ENCODE measurements at places on chromosomes 2 and 18.
A peak's percentile ranks its signal among the peaks of the same experiment; 100 is the strongest.

DNA sequence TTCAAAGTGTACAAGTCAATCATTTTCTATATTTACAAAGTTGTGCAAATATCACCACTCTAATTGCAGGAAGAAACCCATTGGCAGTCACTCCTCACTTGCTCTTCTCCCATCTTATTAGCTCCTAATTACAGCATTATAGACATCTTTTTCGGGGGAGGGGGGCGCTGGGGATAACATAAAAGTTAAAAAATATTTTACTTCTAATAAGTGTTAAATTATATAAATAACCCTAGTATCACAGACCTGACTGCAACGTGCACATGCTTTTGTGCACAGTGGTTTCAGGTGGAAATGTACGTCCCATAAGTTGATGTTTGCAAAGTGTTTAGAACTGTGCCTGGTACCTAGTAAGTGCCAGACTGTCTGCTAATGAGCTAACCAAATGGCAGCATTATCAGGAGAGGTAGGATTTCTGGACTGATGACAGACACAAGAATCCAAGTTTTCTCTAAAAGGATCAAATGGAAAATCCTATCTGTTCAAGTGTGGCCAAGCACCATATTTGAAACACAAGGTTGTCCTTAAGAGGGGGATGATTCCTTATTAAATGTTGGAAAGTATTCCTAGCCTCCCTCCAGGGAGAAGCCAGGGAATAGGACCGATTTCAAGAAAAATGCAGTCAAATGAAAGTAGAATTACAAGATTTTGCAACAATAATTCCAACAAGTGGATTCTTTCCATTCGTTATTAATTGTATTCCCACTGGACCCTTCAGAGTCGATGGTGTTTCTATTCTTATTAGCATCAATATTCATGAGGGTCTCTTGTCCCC, 70.0 kb downstream of the ACKR3 start:
- DNase-seq, result no peak

- no peak for DNase-seq
These were observed 33.7 kb downstream of the G6PC2 start for GRCh38 chr2:168934826-168935225.

- no peak for DNase-seq
These were observed 429.0 kb downstream of the SUCLG1 start for GRCh38 chr2:84029903-84030575.

GRCh38 chr2:182666674-182667314, 49.3 kb upstream of the DNAJC10 start:
- peak; percentile 7 for DNase-seq

DNA sequence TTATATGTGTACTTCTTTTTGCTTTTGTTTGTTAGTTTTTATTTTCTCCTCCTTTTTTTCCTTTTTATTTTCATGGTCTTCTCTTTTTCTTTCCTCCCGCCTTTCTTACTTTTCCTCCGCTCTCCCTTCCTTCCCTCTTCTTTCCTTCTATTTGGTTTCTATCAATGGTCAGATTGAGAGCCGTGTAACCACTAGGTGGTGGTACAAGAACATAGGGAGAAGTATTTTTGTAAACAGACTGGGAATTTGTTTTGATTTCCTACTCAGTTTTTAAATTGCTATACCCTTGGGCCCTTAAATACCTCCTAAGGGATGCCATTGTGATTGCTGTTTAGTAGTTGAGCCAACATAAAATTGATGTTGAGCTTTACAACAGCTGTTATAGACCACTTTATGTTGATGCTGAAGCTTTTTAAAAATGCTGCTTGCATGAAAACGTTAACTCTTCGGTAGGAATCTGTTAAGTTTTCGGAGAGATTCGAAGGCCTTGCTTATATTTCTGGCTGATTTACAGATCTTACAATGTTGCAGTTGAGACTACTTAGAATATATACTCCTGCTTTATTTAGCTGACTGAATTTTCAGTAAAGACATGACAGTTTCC, 124.2 kb downstream of the UBE2E3 start:
- DNase-seq, result peak; percentile 58

- DNase-seq, result no peak
These were observed 5.2 kb downstream of the D2HGDH start for GRCh38 chr2:241739651-241740050.

GRCh38 chr2:233211548-233211895, 40.0 kb upstream of the ATG16L1 start:
- DNase-seq, result no peak

- no peak for DNase-seq
These were observed 190.8 kb upstream of the RGPD4 start for GRCh38 chr2:107635883-107636282.

GRCh38 chr2:190843890-190844699, 36.5 kb upstream of the GLS start:
- DNase-seq, result no peak

GRCh38 chr2:189408294-189408693, 33.0 kb upstream of the WDR75 start:
- DNase-seq, result no peak

- DNase-seq, result no peak
These were observed 683.3 kb upstream of the KLHL29 start for GRCh38 chr2:22701561-22702160.

- no peak for DNase-seq
These were observed 13.9 kb upstream of the DSC1 start for GRCh38 chr18:31176531-31176930.

GRCh38 chr2:70566464-70566863, 12.8 kb upstream of the TGFA start:
- DNase-seq, result no peak

DNA sequence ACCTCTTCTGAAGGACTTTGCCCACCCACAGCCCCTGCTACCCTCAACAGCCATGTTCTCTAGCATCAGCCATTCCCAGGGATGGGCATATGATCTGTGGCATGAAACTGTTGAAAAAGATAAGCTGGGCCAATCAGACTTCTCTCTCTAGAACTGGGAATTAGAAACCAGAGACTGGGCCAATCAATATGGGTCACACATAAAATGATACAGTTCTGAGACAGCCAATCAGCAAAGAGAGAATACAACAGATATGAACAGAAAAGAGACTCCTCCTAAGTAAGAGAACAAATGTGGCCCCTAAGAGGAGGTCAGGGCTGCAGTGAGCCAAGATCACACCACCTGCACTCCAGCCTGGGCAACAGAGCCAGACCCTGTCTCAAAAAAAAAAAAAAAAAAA, 2.1 kb downstream of the KIDINS220 start:
- no peak for DNase-seq

- no peak for DNase-seq
These were observed 54.5 kb downstream of the EVA1A start for GRCh38 chr2:75506101-75506697.

- DNase-seq, result no peak
These were observed 83.6 kb downstream of the VRK2 start for GRCh38 chr2:58130238-58130637.

GRCh38 chr2:212815453-212815852, 276.9 kb upstream of the ERBB4 start:
- no peak for DNase-seq

- DNase-seq, result no peak
These were observed 170.0 kb downstream of the ZNF521 start for GRCh38 chr18:25181993-25182392.

- no peak for DNase-seq
These were observed 43.3 kb downstream of the KCNH7 start for GRCh38 chr2:162795312-162795711.

GRCh38 chr2:133146893-133147292, 421.4 kb downstream of the NCKAP5 start:
- DNase-seq, result no peak

- DNase-seq, result peak; percentile 48
These were observed 5.3 kb upstream of the NEU4 start for GRCh38 chr2:241803387-241804325.

DNA sequence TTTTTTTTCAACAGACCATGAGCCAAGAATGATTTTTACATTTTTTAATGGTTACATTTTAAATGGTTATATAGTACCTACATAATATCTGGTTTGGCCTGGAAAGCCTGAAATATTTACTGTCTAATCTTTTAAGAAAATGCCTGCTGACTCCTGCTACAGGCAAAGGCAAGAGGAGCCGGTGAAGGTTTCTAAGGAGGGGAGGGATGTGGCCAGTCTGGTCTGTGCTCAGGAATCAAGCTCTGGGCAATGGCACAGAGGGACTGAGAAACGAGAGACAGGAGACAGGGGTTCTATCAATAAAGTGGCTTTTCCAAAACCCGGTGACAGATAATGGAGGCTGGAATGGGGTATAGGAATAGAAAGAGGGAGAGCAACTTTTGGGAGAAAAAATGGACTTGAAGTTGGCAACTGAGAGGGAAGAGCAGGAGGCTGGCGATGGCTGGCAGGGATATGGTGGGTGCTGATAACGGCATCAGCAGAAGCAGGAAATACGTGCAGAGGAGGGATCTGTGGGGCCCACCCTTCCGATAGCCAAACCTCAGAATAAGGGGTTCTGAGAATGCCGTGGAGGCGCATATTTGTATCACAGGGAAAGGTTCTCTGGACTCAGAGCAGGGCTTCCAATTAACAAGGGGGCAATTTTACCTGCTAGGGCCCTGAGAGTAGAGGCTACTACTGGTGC, 64.0 kb upstream of the DNMT3A start:
- DNase-seq, result no peak

GRCh38 chr18:34867520-34867919, 157.4 kb downstream of the DTNA start:
- DNase-seq, result no peak

DNA sequence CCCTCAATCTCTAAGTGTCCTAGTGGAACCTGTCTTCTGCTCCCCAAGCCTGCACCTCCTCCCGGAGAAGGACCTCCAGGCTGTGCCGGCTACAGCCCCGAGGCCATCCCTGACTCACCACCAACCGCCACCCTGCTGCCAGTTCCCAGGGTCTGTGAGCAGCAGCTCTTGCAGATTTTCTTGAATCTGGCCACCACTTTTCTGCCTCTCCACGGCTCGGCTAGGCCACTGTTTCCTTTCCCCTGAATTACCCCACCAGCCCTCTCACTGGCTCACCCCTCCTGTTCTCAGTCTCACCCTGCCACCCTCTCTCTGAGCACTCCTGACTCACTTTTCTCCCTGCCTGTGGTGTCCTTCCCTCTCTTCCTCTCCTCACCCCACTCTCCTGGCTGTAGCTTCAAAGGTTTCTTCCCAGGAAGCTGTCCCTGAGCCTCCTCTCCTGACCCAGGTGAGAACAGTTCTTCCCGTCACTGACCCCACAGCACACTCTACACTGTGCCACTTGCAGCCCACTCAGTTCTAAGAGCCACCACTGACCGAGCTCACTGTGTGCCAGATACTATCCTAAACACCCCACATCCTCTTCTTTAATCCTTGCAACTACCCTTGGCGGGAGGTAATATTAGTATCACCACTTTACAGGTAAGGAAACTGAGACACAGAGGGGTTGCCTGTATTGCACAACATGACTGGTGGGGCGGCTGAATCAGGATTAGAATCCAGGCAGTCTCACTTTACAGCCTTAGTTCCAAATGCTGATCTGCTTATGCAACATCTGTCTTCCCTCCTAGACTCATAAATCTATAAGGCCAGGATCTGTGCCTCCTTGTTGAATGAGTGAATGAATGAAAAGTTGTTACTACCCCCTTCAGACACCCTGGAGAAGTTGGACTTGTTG, 111.6 kb downstream of the SMAD7 start:
- DNase-seq, result peak; percentile 86

DNA sequence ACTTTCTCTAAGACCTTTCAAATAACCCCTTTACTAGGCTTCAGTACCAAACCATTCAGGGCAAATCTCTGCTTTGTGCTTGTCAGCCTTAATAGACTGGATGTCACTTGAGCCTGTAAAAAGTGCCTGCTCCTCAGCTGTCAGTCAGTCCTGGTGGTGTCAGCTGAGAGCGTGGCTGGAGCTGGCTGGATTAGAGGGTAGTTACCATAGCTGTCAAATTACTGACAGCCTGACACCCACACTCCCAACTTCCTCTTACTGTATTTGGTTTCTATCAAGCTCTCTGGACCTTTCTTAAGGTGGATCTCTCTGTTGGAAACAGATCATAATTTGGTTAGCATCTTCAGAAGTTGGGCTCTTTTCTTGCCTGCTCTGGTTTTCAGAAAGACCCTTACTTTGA, 371.4 kb upstream of the ATP5MC3 start:
- no peak for DNase-seq

Data from AG08395 (cell line).